GM12865 (cell line): ENCODE measurements at places on chromosomes 6 and 20.

DNA sequence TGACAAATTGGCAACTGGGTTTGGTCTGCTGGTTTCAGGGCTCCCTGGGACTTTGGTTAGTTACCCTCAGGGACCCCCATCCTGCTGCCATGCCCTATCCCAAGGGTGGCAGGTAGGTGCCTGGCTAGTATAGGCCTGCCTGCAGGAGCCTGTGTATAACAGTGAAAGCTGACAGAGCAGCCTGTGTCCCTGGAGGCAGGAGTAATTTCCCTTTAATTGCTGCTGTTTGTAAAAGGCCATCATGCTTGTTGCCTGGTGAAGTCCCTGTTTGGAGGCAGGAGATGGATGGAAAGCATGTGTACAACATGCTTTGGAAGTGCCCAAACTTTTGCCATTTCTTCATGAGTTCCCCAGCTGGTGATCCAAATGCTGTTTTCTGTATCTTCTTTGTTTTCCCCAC is 30.1 kb downstream of the CMTR1 start:
- DNase-seq: no peak

DNA sequence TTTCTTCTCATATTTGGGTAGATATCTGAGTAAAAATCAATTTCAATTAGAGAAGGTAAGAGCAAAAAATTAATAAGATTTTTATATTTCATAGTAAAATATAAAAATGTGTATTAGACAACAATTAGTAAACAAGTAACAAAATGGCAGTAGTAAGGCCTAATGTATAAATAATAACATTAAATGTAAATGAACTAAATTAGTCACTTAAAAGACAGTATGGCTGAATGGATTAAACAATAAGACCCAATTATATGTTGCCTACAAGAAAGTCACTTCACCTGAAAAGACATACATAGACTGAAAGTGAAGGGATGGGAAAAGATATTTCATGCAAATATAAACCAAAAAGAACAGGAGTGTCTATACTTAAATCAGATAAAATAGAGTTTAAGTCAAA is 147.6 kb downstream of the TRMT11 start:
- DNase-seq: no peak

DNA sequence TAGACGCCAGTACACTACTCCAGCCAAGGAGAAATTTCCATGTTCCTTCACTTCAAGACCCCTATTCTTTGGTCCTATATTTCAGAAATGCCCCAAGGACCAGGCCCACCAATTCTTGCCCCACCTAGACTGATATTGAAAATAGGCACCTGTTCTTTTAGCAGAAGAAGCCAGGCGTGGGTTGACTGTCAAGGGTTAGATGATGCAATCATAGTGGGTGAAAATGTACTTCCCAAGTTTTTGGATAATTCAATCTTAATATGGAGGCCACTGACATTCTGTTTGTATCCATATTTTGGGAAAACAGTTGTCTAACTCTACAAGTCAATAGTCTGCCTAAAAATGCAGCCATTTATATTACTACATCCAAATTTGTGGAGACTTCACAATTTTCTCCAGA is 21.0 kb upstream of the SNAP91 start:
- no peak for DNase-seq

GRCh38 chr20:51400051-51400926 is 142.2 kb downstream of the NFATC2 start:
- peak; percentile 93 for DNase-seq

DNA sequence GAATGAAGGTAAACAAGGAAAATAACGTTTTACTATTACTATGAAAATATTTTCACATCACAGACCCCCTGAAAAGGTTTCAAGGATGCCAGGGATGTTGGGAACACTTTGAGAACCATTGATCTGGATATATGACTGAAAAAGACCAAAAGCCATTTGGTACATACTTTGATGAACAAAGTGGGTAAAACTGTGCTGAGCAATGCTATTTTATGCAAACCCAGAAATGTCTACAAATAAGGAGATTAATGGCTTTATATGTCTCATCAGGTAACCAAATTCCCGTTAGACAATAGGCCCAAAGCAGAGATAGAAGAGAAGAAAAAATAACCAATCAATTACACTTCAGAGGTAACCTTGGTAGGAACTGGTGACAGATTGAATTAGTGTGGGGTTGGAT is 101.4 kb upstream of the CNKSR3 start:
- DNase-seq: no peak

- DNase-seq: peak; percentile 29
These were observed 8.7 kb upstream of the MYBL2 start for GRCh38 chr20:43658069-43658722.

- no peak for DNase-seq
These were observed 83.5 kb upstream of the PHACTR3 start for GRCh38 chr20:59520814-59521213.

- peak; percentile 84 for DNase-seq
These were observed 11.3 kb downstream of the NFATC2 start for GRCh38 chr20:51531141-51531710.

DNA sequence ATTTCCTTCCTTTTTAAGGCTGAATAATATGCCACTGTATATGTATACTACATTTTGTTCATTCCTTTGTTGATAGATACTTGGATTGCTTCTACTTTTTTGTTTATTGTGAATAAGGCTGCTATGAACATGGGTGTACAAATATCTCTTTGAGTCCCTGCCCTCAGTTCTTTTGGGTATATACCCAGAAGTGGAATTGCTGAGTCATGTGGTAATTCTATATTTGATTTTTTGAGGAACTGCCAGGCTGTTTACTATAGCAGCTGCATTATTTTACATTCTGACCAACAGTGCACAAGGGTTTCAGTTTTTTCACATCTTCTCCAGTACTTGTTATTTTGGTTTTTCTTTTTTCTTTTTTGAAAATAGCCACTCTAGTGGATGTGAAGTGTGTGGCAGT is 34.1 kb downstream of the CDS2 start:
- no peak for DNase-seq

GRCh38 chr6:145819994-145820393 is 5.4 kb upstream of the FBXO30 start:
- DNase-seq: no peak

- no peak for DNase-seq
These were observed 44.4 kb downstream of the PACSIN1 start for GRCh38 chr6:34510299-34510698.

DNA sequence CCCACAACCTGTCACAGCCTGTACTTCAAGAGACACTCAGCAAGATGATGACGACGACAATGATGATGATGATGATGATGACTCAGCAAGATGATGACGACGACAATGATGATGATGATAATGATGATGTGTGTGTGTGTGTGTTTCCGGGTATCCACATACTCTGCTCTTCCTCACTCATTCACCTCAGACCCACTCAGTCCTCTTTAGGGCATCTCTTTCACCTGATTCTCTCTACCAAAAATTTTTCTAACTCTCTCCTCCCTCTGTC is 1.2 kb upstream of the EIF6 start:
- DNase-seq: no peak

- no peak for DNase-seq
These were observed 40.0 kb upstream of the ANKRD60 start for GRCh38 chr20:58268421-58268821.

DNA sequence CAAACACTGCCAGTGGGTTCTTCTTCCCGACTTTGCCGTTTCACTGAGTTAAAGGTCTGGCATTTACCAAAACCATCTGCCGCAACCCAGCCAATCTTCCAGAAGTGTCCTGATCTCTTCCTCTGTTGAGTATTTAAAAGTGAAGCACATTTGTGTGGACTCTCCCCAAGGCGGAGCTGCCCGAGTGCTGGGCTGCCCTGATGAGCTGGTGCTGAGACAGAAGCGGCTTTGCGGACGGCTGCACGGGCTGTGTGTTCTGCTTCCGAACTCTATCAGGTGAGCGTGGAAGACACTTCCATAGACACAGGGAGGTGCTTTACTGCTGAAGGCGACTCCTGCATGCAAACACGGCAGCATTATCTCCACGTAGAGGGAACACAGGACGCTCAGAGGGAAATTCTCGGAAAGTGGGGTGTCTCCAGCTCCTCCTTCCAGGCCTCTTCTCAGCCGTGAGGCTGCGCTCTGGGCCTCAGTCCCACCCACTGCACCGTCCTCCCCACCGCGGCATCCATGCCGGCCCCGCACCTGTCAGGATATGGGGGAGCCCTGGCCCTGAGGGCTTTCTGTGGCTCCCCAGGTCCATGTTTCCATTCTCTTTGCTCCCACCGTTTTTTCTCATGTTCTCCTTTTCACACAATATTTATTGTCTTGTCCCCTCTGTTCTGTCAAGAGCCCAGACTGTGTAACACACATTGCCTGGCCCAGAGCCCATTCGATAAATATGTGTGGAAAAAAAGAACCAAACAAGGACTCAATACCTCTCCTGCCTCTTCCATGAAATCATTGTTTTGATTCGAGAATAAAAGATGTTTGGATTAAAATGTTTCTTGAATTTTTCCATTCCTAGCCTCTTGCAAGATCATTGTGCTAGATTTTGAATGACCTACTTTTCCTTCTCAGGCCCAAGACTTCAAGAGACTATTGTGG is 205.1 kb downstream of the DLL1 start:
- no peak for DNase-seq

DNA sequence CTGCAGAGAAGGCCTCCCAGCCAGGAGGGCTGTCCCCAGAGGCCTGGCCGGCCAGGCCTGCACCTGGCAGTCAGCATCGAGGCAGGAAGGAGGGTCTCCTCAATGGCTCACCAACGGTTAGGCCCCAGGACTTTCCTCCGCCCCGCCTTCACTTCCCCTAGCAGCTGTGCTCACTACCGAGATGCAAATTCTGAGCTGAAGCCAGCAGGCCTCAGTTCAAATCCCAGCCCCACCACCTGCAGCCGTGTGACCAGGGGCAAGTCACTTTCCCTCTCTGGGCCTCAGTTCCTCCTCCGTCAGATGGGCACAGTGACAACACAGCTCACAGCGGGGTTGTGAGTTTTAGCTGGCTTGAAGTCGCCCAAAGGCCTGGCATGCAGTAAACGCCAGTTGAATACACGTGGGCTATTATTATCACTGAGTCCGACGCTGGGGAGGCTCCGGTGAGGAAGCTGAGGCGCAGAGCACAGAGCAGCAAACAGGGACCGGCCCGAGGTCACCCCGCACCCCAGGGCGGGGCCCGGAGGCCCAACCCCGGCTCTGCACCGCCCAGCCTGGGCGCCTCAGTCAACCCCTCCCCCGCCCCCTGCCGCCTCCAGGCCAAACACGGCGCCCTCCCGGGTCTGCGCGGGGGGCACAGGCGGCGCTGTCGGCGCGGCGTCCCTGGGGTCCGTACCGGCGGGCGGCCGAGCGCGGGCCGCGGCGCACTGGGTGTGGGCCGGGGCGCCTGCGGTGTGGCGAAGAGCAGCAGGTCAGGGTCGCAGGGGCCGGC is 671 bp downstream of the E2F1 start:
- peak; percentile 91 for DNase-seq

- peak; percentile 67 for DNase-seq
These were observed 212.5 kb downstream of the FOXA2 start for GRCh38 chr20:22371843-22372242.

GRCh38 chr6:127403636-127404035 is 55.6 kb downstream of the KIAA0408 start:
- DNase-seq: peak; percentile 70

- no peak for DNase-seq
These were observed 7.3 kb downstream of the RGS17 start for GRCh38 chr6:153123801-153124200.

DNA sequence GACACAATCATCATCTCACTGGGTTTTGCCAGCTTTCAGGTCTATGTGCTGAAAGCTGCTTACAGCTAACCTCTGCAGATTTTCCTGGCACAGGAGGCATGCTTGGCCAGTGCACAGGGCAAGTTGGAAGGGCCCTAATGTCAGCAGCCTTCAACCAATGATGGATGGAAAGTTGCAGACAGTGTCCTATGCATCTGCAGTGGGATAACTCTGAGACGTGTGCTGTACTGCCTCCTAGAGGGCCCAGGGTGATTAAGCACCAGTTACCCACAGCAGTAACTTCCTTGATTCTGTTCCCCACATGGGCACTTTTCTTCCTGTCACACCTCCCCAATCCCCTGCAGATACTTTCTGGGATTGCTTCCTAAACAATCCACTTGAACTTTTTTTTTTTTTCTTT is 38.6 kb downstream of the OVOL2 start:
- peak; percentile 63 for DNase-seq

GRCh38 chr20:32674362-32674789 is 635 bp upstream of the C20orf203 start:
- DNase-seq: peak; percentile 78
